NCI-H460 (cell line): ENCODE measurements at places on chromosomes 7 and 10.

- no peak for DNase-seq
Measured at GRCh38 chr10:44968091-44968490, 8.5 kb downstream of the RASSF4 start.

DNA sequence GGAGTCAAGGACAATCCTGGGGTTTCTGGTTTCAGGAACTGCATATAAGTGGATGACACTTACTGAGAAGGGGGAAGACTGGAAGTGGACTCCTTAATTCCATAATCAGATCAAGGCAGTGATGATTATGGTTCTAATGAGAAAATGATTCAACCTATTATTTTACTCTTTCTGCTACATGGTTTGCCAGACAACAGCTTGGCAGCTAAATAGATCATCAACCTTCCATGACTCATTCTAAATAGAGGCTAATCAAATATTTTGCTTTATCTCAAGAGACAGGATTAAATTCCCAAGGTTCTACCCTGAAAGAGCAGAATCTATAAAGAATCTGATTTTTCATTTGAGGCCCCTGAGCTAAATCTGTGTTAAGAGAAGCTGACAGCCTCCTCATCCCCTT lies 46.3 kb downstream of the CNNM1 start:
- no peak for DNase-seq

DNA sequence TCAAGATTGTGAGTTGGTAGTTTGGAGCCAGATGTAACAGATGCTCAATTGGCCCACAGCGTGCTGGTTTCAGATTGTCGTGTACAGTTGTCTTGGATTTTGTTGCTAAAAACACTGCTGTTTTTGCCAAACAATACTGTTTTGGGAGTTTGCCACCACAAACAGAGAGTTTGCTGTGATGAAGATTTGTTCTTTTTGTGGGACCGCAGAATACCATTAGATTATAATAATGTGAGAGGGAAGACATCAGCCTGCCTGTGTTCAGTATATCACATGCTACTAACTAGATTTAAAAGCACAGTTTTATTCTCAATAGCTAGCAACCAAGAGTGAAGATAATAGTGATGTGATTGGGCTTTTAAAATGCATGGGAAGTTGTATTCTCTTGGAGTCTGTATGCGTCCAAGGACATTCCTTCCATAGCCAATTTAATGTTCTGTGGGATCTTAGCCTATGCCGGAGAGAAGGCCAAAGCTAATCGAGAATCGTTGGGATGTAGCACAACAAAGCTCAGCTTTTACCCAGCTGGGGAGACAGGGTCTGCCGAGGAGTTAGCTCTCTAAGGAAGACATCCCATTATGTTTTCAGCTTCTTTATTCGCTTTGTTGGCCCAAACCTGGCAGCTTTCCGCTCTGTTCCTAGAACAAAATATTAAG lies 18.7 kb upstream of the ITGA8 start:
- no peak for DNase-seq

- DNase-seq: no peak
Measured at GRCh38 chr10:32909456-32909855, 48.6 kb downstream of the ITGB1 start.

- no peak for DNase-seq
Measured at GRCh38 chr10:80132299-80133139, at the start of gene PLAC9. Gene PLAC9, plus strand, starts transcription at chr10:80132730. Its CDS starts 33 bp downstream, at chr10:80132763.

DNA sequence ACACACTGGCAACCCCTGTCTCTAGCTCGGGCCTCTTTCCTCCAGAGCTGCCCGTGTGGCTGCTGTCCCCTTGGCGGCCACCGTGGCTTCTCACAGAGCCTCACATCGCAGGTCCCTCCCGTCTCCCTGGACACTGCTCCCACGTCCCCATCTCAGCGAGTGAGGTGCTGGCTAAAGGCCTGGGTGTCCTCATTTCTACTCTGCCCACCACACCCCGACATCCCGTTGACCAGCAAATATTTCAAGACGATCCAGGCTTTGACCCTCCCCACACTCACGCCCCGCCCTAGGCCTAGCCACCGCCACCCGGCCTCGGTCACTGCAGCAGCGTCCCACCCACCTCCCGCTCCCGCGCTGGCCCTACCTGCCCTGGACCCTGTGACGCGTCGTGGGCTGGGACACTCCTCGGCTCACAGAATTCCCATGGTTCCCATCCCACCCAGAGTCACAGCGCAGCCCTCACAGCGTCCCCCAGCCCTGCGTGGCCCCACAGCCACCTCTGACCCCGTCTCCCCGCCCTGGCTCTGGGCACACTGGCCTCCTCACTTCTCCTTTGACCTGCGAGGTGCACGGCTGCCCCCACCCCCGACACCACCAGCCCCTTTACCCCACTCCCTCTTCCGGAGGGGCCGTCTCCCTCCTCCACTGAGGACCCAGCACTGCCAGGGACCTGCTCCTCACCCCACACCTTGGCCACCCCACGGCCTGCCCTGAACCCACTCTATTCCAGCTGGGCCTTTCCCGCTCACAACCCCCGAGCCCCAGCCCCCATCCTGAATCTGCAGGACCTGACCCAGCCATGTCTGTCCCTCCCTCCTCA lies 6.9 kb downstream of the ADAP1 start:
- DNase-seq: no peak
